CD4-positive, alpha-beta T cell treated with Interleukin-10 for 1 hour (primary cell): ENCODE measurements at places on chromosomes 4 and X.

GRCh38 chrX:47200385-47201150 is 6.9 kb downstream of the UBA1 start:
- no peak for DNase-seq

GRCh38 chr4:11847167-11847566 is 418.5 kb upstream of the HS3ST1 start:
- no peak for DNase-seq

DNA sequence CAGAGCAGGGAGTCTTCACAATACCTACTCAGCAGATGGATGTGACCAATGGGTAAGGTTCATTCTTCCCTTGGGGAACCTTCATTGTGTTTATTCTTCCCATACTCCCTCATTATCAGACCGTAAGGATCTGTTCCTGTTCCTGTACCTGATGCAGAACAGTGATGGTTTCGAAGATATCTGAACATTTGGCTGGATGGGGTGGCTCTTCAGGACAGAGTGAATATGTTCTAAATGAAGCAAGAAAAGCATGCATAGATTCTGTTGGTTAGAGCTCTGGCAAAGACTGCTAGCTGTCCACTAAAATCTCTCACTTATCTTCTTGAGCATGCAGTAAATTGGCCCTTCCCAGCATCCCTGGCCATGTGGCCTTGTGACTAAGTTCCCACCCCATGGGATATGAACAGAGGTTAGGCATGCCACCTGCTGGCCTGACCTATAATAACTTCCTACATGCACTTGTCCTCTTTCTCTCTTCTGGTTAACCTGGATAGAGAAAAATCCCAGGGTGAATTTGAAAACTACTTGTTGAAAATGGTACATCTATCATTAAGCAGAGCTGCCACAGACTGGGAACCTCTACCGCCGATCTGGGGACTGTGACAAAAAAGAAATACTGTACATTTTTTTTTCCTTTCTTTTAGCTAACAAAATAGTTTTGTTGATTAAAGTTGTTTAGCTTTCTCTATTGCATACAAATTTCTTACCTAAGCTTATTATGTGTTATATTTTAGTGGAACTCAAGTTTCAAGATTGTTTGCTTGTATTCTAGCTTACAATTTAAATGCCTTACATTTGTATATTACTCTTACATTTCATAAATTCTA is 60.0 kb upstream of the BANK1 start:
- DNase-seq = peak; percentile 56

- DNase-seq = no peak
Observed at GRCh38 chrX:52420824-52421443, 52.1 kb downstream of the XAGE2 start.

DNA sequence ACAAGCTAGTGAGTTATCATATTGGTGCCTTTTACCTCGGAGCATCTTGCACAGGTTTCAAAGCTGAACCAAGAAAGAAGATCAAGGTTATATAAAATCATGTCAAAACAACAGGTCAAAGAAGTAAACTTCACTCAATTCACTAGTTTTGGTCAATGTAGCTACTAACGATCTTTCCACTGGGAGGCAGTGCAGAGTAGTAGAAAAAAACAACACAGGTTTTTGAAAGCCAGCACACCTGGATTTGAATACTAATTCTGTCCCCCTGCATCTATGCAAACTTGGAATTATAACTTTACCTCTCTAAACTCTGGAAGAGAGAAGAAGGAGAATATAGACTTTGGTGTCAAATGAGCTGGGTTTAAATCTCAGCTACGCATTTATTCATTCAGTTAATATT is 266.1 kb downstream of the GRIA3 start:
- DNase-seq = no peak

DNA sequence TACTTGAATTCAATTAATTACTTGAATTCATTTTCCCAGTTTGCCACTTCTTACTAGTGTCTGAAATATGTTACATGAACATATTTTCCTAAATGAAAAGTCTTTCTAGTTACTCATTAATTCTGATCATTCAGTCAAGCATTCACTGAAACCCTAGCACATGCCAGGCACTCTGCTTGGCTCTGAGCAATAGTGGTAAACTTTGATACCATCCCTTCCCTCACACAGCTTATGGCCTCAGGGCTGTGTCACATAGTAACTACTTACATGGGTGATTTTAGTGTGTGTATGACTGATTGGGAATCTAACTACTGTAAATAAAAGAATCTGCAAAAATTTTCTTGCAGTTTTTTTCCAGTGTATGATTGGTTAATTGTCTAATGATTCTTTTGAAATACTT is 32.7 kb downstream of the METAP1 start:
- no peak for DNase-seq

DNA sequence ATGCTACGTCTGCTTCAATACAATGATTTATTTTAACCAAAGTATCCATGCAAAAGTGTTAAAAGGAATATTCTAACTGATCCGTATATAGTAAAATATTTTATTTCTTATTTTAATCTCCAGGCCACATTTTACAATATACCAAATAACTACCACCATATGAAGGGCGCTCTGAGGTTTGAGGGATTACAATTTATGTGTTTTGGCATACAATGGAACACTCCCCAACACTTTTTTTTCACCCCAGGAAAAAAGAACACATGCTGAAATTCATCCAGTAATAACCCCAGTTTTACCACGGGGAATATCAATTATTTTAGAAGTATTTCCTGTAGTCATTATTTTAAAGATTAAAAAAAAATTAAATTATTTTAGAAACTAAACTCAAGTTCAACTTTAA is 65.4 kb downstream of the APBB2 start:
- no peak for DNase-seq

DNA sequence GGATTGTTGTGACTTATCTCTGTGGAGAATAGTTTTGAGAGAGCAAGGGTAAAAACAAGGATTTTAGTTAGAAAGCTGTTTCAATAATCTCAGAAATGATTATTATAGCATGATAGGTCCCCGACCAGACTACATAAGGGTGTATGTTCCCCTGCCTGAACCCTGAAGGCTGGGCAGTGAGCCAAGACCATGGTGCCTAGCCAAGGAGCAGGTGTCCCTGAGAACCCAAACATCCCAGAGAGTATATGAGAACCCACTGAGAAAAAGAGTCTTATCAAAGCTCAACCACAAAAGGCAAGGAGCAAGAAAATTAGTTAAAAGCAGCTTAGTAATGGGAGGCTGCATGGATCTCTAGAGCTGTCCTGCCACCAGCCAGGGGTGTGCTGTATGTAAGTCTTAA is 94.9 kb upstream of the UNC5C start:
- DNase-seq = no peak

- DNase-seq = no peak
Observed at GRCh38 chrX:102063445-102064074, 61.9 kb upstream of the TCEAL2 start.

GRCh38 chr4:137029026-137029425 is 503.3 kb downstream of the PCDH18 start:
- no peak for DNase-seq

DNA sequence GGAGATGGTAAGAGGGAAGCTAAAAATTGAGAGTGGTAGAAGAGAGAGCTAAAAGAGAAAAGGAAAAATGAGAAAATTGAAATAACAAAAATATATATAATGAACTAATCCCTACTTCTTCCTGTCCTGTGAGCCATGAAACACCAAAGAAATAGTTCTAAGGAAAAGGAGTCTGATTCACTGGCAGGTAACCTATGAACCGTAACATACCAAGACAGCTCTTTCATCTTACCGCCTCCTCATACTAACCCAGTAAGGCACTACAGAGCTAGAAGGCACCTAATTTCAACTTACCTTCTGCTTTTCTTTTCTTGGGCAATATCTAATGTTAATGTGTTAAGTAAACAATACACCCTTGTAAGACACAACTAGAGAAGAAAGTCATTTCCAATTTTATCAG is 297.7 kb upstream of the DIAPH2 start:
- DNase-seq = no peak

DNA sequence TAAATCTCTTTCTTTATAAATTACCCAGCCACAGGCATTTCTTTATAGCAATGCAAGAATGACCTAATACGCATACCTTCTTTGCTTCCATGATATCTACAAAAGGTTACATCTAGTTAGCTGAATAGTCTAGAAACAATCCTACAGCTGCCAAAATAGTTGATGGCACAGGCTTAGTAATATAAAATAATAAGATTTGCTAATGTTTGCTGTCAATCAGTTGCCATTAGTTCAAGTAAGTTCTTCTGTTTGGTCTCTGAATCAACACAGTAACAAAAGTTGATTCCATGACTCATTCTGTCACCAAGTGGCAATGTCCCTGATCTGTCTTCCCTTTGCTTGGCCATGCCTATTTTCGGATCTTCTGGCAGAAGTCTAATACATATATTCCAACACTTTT is 470.2 kb downstream of the SPRY1 start:
- no peak for DNase-seq

GRCh38 chr4:143280861-143281260 is 55.8 kb upstream of the GAB1 start:
- no peak for DNase-seq

- no peak for DNase-seq
Observed at GRCh38 chr4:38194047-38194602, 233.9 kb downstream of the PTTG2 start.

DNA sequence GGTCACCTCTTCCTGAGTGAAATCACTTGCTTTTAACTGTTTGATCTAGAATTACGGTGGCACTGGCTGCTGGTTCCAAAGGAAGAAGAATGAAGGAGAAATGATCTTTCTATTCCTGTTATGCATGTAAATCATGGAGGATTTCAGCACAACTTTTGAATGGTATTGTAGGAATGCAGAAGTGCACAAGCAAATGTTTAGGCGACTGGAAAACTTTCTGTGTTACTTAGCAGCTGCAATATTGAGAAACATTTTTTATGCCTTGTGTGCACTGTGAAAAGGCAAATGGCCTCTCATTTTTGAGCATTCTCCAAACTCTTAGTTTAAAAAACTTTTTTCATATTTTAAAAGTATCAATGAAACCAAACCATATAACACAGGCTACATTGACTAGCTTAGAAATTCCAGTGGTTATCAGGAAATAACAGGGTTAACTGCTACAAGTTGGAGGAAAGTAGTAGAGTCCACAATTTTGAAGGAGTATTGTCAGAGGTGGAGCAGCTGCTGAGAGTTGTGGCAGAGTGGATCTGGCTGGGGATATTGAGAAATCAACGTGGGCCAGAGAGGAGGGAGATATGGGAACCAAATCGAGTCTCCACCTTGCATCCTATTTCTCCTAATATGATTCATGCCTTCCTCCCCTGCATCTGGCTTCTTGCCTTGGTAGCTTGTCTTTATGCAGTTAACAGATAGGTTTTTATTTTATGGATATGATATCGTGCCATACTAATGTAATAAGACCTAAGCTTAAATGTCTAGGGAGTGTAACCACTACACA is 32.0 kb upstream of the FHL1 start:
- no peak for DNase-seq

DNA sequence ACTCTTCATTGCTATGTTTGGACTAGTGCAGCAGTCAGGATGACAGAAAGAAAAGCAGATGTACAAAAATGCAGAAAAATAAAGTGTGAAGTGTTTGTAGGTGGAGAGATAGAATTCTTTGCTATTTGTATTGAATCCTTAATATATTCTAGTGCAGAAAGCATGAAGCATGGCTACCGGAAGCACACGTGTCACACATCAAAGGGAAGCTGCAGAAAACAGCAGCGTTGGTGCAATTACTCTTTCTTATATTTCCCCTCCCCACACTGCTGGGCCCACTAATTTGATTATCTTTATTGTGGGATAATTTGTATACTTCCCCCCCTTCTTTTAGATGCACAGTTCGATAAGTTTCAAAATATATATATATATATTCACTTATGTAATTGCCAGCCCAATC is 35.9 kb upstream of the TAPT1 start:
- peak; percentile 5 for DNase-seq

- no peak for DNase-seq
Observed at GRCh38 chr4:185710487-185710995, 101.5 kb downstream of the SORBS2 start.

GRCh38 chr4:73740353-73740778 is at the start of gene CXCL8:
CXCL8 (plus strand) TSS chr4:73740569; CDS start chr4:73740659, 90 bp downstream.
- peak; percentile 18 for DNase-seq

- DNase-seq = no peak
Observed at GRCh38 chrX:118329175-118329574, 16.7 kb upstream of the WDR44 start.

DNA sequence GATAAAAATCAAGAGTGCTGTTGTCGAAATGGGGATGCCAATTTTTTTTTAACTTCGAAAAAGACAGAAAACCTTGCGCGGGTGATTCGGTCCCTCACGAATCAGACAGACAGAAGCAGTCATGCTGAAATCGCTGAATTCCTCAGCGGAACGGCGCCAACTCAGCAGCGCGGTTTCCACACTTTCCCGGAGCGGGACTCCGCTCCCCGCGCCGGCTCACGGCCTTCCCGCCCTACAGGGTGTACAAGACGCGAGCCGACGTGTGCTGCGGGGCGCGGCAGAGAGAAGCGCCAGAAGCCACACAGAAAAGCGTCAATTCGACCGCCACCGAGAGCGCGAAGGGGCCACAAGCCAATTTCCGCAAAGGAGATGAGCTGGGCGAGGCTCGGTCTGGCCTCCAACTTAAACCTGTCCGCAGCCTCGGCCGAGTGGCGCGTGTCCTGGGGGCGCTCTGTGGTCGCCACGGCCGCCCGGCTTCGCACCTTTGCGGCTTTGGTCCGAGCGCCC is 1.3 kb downstream of the NEXMIF start:
- peak; percentile 4 for DNase-seq

DNA sequence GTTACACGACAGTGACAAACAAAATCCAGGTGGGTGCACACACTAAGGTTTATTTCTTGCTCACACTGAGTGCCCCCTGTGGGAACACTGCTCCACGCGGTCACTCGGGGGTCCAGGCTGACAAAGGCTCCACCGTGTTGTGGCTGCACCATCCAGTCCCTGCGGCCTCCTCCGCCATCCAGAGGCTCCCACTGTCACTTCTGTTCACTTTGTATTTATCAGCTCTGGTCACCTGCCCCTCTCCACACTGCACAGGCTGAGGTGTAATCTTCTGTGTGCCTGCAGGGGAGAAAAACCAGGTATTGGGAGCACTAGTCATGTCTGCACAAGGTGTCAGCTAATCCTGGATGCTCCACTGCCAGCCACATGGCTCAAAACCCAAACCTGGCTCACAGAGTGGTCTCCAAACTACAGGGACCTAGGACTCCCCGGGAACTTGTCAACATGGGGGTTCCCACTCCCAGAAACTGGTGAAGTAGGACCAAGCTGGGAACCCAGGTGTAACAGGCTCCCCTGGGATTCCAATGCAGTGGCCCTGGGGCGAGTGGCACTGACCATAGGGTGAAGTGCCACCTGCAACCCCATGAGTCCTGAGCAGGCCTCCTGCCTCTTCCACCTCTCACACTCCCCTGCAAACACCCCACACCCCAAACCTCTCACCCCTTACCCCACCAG is 25.5 kb downstream of the HMX1 start:
- DNase-seq = no peak

- DNase-seq = no peak
Observed at GRCh38 chrX:2664502-2664901, 26.6 kb upstream of the CD99 start.

- no peak for DNase-seq
Observed at GRCh38 chrX:80331285-80331684, 89.0 kb upstream of the TENT5D start.

GRCh38 chr4:24589448-24589847 is 5.1 kb upstream of the DHX15 start:
- DNase-seq = no peak
